ENCODE measurements at places on chromosomes 2 and 18.

DNA sequence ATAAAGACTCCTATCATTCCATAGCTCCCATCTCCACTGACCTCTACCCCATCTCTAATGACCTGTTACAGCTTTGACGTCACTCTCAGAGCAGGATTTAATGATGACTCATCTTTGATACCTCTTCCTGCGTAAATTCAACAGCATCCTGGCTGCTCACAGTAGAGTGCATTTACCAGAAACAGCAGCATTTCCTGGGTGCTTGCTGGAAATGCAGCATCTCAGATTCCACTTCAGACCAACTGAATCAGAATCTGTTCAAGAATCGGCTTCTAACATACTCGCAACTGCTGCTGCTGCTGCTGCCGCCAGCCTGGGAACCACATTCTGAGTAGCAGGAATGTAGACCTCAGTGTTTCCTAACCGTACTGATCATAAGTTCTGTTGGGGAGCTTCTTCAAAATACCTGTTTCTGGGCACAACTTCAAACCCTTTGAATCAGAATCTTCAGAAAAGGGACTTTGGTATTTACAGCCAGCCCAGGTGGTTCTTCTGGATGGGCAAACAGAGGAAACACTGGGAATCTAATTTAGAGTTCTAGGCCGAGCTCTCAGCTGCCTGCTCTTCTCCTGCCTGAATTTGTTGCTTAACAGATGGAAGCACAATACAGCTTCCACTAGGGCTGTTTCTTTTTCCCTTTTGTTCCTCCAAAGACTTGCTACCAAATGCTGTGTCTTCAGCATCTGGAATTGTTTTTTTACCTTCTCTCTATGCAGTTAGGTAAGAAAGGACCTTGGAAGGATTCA is 241.4 kb downstream of the NCKAP5 start:
- no peak for DNase-seq

- no peak for DNase-seq
Measured at GRCh38 chr2:33617401-33617800, 18.3 kb upstream of the FAM98A start.

GRCh38 chr2:27494284-27494943 is 586 bp downstream of the FNDC4 start:
- DNase-seq = no peak

DNA sequence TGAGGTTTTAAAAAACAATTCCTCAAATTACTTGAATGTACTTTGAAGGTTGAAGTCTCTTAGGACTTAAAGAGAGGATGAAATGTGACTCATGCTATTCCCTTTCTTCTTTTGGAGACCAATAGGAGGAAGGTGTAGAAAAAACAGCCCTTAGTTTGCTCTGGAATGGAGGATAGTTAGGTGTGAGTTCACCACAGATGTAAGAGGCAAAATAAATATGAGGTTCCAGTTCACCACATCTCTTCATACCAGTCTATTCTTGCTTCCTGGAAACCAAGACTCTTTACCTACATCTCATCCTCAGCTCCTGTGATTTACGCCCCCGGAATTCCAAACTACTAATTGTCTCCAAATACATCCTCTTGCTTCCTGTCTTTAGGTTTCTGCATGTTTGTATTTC is 77.5 kb upstream of the TTC21B start:
- DNase-seq = no peak

DNA sequence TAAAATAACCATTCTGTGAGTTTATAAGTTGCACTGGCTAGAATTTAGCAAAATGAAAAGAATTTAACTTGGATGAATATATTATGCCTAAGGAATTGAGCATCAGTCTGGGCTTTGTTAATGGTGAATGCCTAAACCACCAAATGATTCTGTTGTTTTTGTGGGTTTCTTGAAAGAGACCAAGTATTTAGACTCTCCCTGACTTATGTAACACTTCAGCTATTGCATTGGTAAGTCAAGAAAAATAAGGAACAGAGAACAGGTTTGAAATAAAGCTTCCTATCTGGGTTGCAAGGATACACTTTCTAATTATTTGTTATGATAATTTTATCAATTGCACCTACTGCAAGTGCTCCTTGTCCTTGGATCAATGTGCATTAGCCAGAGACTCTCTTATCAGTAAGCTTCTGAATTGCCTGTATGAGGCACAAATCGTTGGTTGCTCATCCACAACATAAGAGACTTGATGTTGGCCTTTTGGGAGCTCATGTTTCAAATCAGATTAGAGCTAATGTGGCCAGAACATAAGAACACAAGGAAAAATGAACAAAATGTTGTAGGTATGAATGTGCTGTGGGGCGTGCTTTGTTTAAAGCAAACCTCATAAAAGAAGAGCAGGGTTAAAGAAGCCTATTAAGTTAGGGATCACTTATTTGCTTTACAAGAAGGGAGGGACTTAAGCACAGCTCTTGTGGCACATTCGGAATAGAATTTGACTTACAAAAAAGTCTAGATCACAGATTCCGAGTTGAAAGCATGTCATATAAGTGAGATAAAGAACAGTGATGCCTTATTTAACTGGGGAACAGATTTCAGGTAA is 37.2 kb downstream of the PRKCE start:
- no peak for DNase-seq

GRCh38 chr2:182685559-182685958 is 30.5 kb upstream of the DNAJC10 start:
- DNase-seq = no peak

DNA sequence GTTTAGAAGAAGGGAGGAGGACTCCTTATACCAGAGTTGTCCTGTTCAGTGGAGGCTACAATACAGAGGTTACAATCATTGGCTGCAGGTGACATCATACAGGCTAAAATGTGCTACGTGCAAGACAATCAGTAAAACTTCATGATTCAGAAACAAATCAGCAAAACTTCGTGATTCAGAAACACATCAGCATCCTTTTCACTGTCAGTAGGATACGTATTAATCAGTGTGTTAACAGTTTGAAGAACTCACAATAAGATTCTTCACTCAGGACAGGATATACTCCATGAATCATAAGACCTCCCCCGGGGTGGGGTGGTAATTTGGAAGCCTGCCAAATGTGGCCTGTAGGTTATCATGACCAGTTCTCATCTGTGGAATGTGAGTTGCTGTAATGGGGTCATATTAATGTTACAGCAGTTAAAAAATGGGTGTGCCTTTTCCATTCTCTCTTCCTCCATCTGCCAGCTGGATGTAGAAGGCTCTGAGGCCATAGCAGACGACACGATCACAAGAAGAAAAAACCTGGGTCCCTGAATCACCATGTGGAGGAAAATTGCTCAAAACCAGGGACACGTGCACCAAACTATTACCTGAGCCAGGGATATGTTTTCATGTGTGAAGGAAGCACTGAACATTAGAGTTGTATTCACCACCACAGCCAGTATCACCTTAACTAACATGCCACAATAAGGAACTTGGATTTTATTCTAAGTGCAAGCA is 134.8 kb upstream of the CREB1 start:
- peak; percentile 61 for DNase-seq

DNA sequence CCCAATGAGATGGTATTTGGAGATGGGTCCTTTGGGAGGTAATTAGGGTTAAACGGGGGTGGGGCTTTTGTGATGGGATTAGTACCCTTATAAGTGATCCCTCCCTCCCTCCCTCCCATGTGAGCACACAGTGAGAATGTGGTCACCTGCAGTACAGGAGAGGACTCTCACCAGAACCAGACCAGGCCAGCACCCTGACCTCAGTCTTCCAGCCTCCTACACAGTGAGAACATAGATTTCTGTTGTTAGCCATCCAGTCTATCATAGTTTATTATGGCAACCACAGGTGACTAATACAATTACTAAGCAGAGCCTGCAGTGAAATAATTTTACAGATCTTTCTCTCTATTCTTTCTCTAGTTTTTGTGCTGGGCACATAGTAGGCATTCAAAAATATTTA is 137.7 kb upstream of the PKDCC start:
- DNase-seq = no peak

Measured in stimulated activated CD4-positive, alpha-beta T cell treated with anti-CD3 and anti-CD28 coated beads, TNF-alpha, amount 100 ng/mL, for 24 hours (primary cell).